ENCODE measurements at places on chromosomes 4 and X.

GRCh38 chr4:183370786-183371185 lies 48.6 kb upstream of the CLDN24 start:
- DNase-seq, result no peak

DNA sequence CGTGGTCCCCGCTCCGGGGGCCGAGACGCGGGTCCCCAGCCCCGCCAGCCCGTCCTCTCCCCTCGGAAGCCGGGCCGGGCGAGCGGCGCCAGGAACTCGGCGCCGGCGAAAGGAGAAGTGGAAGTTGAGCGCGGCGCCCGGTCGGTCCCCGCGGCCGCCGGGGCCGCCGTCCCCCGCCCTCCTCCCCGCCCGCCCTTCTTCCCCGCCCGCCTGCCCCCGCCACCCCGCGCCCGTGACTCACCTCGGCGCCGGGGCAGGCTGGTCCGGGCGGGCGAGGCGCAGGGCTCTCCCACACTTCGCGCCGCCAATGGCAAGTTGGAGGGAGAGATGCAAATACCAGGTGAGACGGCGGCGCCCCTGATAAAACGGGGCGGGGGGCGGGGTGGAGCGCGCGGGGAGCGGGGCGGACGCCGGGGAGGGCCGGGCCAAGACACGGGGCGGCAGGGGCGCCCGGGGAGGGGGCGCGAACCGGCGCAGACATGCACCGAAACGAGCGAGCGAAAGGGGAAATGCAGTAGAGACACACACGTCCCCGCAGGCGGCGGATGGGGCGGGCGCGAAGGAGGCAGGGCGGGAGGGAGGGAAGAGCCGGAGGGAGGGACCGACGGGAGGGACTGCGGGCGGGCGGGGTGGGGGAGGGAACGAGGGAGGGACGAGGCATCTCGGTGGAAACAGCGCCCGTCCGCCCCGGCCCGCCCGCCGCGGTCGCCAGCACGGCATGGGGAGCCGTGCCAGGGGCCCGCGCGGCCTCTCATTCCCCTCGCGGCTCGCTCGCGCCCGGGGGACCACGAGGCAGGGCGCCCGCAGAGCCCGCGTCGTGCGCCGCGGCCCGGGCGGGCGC lies at the start of gene ELF4:
ELF4 (minus strand) TSS at position 119 of the 841 bp plus-strand sequence. CDS start 29,167 bp downstream, outside the sequence.
- peak; percentile 9 for DNase-seq

DNA sequence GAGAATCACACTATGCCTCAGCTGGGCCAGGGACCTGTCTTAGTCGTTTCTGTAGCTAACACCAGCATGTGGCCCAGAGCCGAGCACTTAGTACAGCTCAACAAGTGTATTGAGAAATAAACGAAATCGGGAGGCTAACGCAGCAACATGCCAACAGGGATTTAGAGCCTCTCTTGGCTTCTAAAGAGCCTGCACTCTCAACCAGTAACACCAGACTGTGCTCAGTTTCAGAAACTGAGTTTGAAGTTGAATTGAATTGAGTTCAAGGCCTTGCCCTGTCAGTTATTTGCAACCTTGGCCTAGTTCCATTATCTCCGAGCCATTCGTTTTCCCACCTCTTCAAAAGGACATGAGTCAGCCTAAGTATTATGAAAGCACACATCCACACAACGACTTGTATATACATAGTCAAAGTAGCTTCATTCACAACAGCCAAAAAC lies 71.3 kb upstream of the LDB2 start:
- DNase-seq, result no peak

- DNase-seq, result no peak
These were observed 1009.8 kb downstream of the ADGRL3 start for GRCh38 chr4:62209757-62210485.

- DNase-seq, result no peak
These were observed 19.1 kb downstream of the FNIP2 start for GRCh38 chr4:158787709-158788475.

GRCh38 chr4:59247032-59247431 lies 1953.1 kb upstream of the ADGRL3 start:
- no peak for DNase-seq

DNA sequence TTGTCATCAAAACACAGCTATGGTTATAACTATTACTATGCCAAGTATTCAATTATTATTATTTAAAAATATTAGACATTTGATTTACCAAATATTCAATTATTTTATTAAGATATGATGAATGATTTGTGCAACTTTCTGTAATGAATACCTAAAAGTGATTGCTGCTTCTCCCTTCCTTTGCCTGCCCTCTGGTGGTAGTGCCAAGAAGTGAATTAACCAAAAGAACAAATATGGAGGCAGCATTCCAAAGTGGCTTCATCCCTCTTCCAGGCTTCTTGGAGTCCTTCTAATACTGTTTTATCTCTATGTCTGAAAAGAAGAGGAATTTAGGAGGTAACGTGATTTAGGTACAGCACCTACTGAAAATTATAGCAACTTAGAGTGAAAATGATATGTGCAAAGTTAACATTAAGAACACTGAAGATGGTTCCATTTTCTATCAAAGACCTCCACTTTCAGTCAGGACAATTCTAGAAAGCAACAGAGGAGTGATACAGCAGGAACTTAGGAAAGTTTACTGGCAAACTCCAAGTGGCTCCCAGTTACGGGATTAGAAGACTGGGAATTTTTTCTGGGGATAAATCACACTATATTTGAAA lies 43.0 kb downstream of the ENPEP start:
- DNase-seq, result peak; percentile 1

DNA sequence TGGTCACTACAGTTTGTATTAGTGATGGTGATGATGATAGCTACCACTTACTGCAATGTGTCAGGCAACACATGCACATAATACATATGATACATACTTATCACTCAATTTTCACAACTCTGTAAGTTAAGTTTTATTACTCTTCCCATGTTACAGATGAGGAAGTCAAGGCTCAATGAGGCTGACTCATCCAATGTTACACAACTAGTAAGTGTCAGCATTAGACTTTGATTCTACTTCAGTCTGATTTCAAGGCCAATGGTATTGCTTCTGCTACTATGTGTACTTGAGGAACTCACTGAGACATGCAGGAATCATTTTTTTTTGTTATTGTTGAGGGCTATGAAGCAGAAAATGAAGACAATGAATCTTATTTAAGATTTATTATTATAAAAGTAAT lies 96.4 kb upstream of the TRPC5OS start:
- DNase-seq, result no peak

- no peak for DNase-seq
These were observed 19.7 kb upstream of the CRMP1 start for GRCh38 chr4:5912614-5913019.

- no peak for DNase-seq
These were observed 13.9 kb downstream of the SASH3 start for GRCh38 chrX:129793604-129794191.

DNA sequence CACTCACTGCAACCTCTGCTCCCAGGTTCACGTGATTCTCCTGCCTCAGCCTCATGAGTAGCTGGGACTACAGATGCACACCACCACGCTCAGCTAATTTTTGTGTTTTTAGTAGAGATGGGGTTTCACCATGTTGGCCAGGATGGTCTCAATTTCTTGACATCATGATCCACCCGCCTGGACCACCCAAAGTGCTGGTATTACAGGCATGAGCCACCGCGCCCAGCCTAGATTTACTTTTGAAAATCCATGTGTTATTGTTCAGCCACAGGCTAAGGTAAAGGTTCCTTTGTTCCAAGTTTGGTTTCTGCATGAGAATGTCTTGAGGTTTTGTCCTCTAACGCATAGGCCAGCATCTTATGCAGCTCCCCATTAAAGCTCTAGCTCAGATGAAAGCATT lies 371.6 kb downstream of the DMD start:
- no peak for DNase-seq

DNA sequence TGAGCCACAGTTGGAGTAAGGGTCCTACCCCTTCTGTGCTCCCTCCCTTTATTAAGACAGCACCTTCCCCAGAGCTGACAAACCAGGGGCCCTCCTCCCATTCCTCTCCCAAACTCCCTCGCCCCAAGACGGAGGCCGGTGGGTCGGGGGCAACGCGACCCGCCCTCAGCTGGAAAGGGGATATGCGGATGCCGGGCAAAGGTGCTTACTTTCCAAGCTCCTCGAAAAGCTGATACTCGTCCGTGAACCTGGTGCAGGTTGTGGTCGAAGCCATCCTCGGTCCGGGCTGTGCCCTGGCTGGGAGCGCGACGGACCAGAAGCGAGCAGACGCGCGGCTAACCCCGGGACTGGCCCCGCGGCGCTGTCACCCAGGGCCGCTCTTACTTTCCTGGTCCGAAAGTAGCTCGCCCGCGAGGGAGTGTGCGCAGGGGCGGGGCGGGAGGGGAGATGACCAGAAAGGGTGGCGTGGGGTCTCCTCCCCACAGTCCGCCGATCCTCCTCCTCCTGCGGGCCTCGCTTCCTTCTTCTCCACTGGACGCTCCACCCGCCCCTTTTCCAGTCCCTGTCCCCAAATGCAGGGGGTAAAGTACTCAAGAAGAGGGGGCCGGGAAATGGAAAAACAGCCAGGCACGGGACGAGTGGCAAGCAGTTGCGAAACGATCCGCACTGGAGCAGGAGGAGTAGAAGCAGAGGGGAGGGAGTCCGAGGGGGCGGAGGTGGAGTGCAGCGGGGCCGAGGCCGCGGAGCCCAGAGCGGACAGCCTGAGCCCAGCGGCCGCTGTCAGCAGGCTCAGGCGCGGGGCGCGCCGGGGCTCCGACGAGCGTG lies 531 bp downstream of the CAMK2D start:
- DNase-seq, result no peak

GRCh38 chr4:113662581-113662980 lies 99.0 kb downstream of the CAMK2D start:
- no peak for DNase-seq

DNA sequence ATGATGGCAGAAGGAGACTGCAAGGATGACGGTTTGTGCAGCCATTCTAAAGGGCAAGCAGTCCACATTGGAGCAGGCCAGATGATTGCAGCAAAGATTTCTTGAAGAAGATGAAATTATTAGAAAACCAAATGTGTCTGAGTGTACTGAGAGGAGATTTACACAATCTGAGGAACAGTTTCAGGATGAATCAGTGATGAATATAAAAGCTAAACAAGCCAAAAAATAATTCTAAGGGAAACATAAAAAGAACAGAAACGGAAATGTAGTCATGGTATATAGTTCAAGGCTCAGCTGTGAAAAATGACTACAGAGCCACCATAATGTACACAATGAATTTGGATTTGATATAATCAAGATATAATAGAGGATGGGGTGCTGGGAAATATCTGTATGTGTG lies 168.5 kb downstream of the PDGFC start:
- no peak for DNase-seq

DNA sequence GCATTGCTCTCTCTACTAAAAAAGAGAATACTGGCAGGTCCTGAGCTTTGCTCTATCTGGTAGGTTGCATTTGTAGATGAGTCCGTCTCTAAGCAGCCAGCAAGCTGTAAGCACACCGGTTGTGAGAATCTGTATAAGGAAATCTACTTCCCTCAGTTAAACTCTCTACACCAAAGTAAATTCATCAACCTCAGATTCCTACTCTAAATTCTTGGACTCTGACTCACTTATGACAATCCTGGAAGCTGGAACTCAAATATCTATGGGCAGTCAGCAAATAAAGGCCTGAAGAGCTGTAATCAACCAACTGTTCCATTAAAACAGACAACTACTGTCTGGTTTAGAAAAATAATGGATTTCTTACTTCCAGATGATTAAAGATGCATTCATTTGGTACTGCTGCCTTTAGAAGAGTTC lies 37.9 kb downstream of the FAT1 start:
- no peak for DNase-seq

GRCh38 chr4:74524985-74525384 lies 80.0 kb downstream of the AREG start:
- DNase-seq, result no peak

GRCh38 chr4:1447676-1448588 lies 41.7 kb upstream of the NKX1-1 start:
- DNase-seq, result no peak

All from NCI-H1930 (cell line).